Hepatocyte (in vitro differentiated cells): ENCODE measurements at places on chromosomes 1 and 21.

- no peaks in the 10 kb centered on the region for H3K27me3 ChIP-seq
- H3K4me1 ChIP-seq = no peaks in the 10 kb centered on the region
- H3K27ac ChIP-seq = no peak overlapping the region
- no peak for DNase-seq
Measured at GRCh38 chr1:17635811-17636210, 96.3 kb downstream of the ARHGEF10L start.

DNA sequence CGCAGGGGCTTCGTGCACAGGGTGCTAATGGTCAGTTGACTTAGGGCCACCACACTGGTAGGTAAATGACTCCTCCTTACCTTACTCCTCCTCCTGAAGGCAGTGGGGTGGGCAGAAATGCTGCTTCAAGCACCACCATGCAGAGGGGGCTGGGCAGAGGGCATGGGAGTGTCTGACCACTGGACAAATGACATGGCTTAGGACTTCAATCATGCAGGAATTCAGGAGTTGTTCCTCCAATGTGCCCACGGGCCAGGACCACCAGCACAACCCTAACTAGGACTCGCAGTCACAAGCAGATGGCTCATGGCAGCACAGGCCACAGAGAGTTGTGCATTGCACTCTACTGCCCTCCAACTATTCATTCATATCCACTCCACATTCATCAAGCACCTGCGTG, 65.7 kb downstream of the KCND3 start:
- H3K27ac ChIP-seq = no peak overlapping the region
- no peaks in the 10 kb centered on the region for H3K4me1 ChIP-seq
- no peaks in the 10 kb centered on the region for H3K36me3 ChIP-seq

GRCh38 chr1:85200463-85201339, at the start of gene SYDE2:
Gene SYDE2, minus strand, starts transcription at chr1:85201016. Its CDS starts 20 bp downstream, at chr1:85200996.
- no peaks in the 10 kb centered on the region for H3K36me3 ChIP-seq
- peak within 1 kb of the TSS; percentile 92 for H3K4me3 ChIP-seq
- peaks cover 27% of the 10 kb centered on the region for H3K4me1 ChIP-seq
- no peaks in the 10 kb centered on the region for H3K27me3 ChIP-seq
- peak; percentile 91 for DNase-seq
- H3K27ac ChIP-seq = peak within 1 kb of the TSS; percentile 99

DNA sequence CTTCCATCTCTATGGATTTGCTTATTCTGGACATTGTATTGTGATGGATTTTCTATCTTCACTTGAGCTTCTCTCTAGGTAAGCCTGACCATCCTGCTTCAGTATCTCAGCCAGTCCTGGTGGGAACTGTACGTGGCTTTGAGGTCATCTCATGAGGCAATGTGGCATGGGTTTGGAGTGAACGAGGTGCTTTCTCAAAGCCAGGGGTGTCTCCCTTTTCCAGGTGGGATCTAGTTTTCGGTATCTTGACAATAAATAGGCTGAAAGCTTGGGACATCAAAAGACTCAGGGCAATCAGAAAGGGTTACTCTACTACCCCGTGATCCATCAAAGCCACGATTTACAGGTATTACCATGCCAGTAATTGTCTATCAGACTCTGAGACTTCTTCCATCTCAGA, 40.8 kb downstream of the AZIN2 start:
- no peaks in the 10 kb centered on the region for H3K36me3 ChIP-seq
- no peaks in the 10 kb centered on the region for H3K4me1 ChIP-seq
- no peaks in the 10 kb centered on the region for H3K27me3 ChIP-seq
- H3K4me3 ChIP-seq = no peak overlapping the region
- no peak overlapping the region for H3K27ac ChIP-seq
- no peak for DNase-seq

- DNase-seq = peak; percentile 43
- no peaks in the 10 kb centered on the region for H3K27me3 ChIP-seq
- no peaks in the 10 kb centered on the region for H3K36me3 ChIP-seq
Measured at GRCh38 chr1:60848583-60849188, 233.7 kb upstream of the NFIA start.

DNA sequence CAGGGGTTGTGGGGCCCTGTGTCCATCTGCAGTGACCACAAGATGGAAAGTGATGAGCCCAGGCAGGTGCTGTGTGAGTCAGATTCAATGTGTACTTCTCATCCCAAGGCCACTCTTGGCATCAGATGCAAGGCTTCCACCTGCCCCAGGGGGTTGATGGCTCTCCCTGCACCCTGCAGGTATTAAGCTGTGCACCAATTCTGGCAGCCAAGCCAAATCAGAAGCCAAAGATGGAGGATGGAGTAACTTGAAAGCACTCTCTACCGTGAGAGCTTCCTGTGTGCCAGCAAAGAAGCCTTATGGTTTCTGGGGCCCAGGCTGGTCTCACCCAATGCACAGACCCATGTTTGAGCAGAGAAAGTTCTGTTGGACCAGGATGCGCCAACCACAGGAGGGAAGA, 44.3 kb upstream of the TENT5C start:
- no peak overlapping the region for H3K27ac ChIP-seq
- DNase-seq = no peak
- no peaks in the 10 kb centered on the region for H3K27me3 ChIP-seq

DNA sequence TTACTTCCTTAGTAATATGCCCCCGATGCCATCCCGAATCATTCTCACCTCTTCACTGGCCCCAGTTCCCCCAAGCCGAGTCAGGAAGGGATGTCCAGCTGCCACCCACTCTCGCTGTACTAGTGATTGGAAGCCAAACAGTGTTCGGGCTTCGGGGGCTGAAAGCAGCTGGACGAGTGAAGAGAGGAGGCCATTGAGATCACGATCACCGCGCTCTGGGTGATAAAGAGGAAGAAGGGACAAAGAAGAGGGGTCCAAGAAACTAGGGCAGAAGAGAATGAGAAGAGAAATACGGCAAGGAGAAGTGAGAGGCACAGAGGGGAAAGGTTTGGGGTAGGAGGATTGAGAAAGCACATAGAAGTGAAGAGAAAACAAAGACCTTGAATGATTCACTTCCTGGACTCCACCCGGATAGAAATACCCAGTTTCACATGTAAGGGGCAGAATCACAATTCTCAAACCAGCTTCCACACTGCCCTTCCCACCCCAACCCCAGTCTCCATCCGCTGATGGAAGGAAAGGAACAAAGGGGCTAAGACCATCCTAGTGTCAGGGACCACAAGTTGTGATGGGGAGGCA, 3.7 kb upstream of the SF3B4 start:
- no peaks in the 10 kb centered on the region for H3K36me3 ChIP-seq
- H3K4me3 ChIP-seq = no peak overlapping the region
- no peak for DNase-seq
- peak overlapping the region; percentile 13 for H3K27ac ChIP-seq

DNA sequence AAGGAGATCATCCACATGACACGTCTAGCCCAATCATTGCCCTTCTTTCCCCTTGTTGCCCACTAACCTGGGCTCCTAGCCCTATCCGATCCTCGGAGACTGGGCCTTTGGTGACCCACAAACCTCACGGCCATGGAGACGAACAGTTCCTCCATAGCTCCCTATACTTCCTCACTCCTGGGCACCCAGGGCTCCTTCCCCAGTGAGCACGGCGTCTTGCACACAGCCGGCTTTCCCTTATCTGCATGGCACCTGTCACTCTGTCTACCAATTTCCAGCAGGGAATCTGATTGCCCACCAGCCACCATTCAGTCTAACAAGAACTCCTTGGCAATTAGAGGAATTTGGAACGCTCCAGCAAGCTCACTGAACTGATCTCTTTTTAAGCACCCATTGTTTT, 3.1 kb downstream of the GNG4 start:
- peaks cover 13% of the 10 kb centered on the region for H3K4me1 ChIP-seq
- H3K4me3 ChIP-seq = no peak overlapping the region
- peaks cover 23% of the 10 kb centered on the region for H3K27me3 ChIP-seq
- DNase-seq = no peak
- no peaks in the 10 kb centered on the region for H3K36me3 ChIP-seq

GRCh38 chr1:154859786-154860155, 10.3 kb downstream of the KCNN3 start:
- no peaks in the 10 kb centered on the region for H3K36me3 ChIP-seq
- H3K27me3 ChIP-seq = no peaks in the 10 kb centered on the region
- no peak overlapping the region for H3K27ac ChIP-seq
- no peak for DNase-seq
- H3K4me1 ChIP-seq = peaks cover 4% of the 10 kb centered on the region

DNA sequence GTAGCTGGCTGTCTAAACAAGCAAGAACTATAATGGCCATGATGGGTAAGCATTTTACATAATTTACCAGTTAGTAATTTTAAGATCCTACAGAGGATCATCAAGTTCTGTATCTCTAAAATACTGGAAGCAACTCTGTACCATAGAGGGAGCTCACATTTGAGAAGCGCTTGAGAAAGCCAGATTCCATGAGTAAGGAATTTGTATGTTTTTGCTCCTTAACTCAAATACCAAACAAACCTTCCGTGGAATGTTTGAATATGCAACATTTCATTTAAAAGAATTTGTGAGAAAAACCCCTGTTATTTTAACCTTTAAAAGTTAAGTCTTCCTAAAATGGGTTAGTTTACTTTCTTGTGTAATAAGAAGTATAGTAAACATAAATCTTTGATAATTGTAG, 2.0 kb downstream of the TSHB start:
- H3K27me3 ChIP-seq = no peaks in the 10 kb centered on the region
- no peak overlapping the region for H3K4me3 ChIP-seq
- H3K27ac ChIP-seq = no peak overlapping the region
- DNase-seq = no peak
- no peaks in the 10 kb centered on the region for H3K36me3 ChIP-seq

- H3K27me3 ChIP-seq = no peaks in the 10 kb centered on the region
- no peak for DNase-seq
- no peaks in the 10 kb centered on the region for H3K36me3 ChIP-seq
- no peaks in the 10 kb centered on the region for H3K4me1 ChIP-seq
Measured at GRCh38 chr1:191912517-191912916, 245.7 kb upstream of the RGS18 start.

- no peak for DNase-seq
- no peaks in the 10 kb centered on the region for H3K36me3 ChIP-seq
Measured at GRCh38 chr1:168391851-168392681, 111.4 kb downstream of the TBX19 start.

GRCh38 chr1:85975912-85976371, 180.6 kb downstream of the COL24A1 start:
- no peak overlapping the region for H3K4me3 ChIP-seq
- H3K36me3 ChIP-seq = no peaks in the 10 kb centered on the region
- no peaks in the 10 kb centered on the region for H3K27me3 ChIP-seq
- peaks cover 3% of the 10 kb centered on the region for H3K4me1 ChIP-seq
- H3K27ac ChIP-seq = no peak overlapping the region
- DNase-seq = peak; percentile 19

GRCh38 chr1:1176931-1177330, 3.3 kb downstream of the TTLL10 start:
- H3K27me3 ChIP-seq = no peaks in the 10 kb centered on the region
- H3K4me1 ChIP-seq = no peaks in the 10 kb centered on the region
- H3K4me3 ChIP-seq = no peak overlapping the region
- H3K36me3 ChIP-seq = no peaks in the 10 kb centered on the region

- H3K4me1 ChIP-seq = no peaks in the 10 kb centered on the region
- no peaks in the 10 kb centered on the region for H3K36me3 ChIP-seq
- H3K27ac ChIP-seq = no peak overlapping the region
- H3K27me3 ChIP-seq = no peaks in the 10 kb centered on the region
- no peak for DNase-seq
- no peak overlapping the region for H3K4me3 ChIP-seq
Measured at GRCh38 chr1:10280439-10281350, 70.3 kb downstream of the KIF1B start.

- no peaks in the 10 kb centered on the region for H3K36me3 ChIP-seq
- no peaks in the 10 kb centered on the region for H3K27me3 ChIP-seq
- peak; percentile 88 for DNase-seq
- peak overlapping the region; percentile 95 for H3K27ac ChIP-seq
- peaks cover 16% of the 10 kb centered on the region for H3K4me1 ChIP-seq
Measured at GRCh38 chr1:113073479-113073950, 517 bp downstream of the LRIG2 start.

GRCh38 chr1:208604295-208604694, 360.1 kb upstream of the PLXNA2 start:
- no peak for DNase-seq
- H3K36me3 ChIP-seq = no peaks in the 10 kb centered on the region
- no peaks in the 10 kb centered on the region for H3K4me1 ChIP-seq
- no peaks in the 10 kb centered on the region for H3K27me3 ChIP-seq

GRCh38 chr1:107515702-107516101, 374.9 kb downstream of the NTNG1 start:
- H3K27me3 ChIP-seq = no peaks in the 10 kb centered on the region
- no peak overlapping the region for H3K4me3 ChIP-seq
- no peak for DNase-seq
- H3K36me3 ChIP-seq = no peaks in the 10 kb centered on the region
- no peak overlapping the region for H3K27ac ChIP-seq

- peak overlapping the region; percentile 92 for H3K27ac ChIP-seq
- H3K4me3 ChIP-seq = no peak overlapping the region
- H3K27me3 ChIP-seq = no peaks in the 10 kb centered on the region
- H3K36me3 ChIP-seq = no peaks in the 10 kb centered on the region
Measured at GRCh38 chr1:16181887-16182719, 26.2 kb upstream of the EPHA2 start.

GRCh38 chr1:185369786-185370185, 52.7 kb upstream of the IVNS1ABP start:
- no peak overlapping the region for H3K27ac ChIP-seq
- no peak for DNase-seq
- no peaks in the 10 kb centered on the region for H3K4me1 ChIP-seq
- H3K36me3 ChIP-seq = no peaks in the 10 kb centered on the region
- no peak overlapping the region for H3K4me3 ChIP-seq

DNA sequence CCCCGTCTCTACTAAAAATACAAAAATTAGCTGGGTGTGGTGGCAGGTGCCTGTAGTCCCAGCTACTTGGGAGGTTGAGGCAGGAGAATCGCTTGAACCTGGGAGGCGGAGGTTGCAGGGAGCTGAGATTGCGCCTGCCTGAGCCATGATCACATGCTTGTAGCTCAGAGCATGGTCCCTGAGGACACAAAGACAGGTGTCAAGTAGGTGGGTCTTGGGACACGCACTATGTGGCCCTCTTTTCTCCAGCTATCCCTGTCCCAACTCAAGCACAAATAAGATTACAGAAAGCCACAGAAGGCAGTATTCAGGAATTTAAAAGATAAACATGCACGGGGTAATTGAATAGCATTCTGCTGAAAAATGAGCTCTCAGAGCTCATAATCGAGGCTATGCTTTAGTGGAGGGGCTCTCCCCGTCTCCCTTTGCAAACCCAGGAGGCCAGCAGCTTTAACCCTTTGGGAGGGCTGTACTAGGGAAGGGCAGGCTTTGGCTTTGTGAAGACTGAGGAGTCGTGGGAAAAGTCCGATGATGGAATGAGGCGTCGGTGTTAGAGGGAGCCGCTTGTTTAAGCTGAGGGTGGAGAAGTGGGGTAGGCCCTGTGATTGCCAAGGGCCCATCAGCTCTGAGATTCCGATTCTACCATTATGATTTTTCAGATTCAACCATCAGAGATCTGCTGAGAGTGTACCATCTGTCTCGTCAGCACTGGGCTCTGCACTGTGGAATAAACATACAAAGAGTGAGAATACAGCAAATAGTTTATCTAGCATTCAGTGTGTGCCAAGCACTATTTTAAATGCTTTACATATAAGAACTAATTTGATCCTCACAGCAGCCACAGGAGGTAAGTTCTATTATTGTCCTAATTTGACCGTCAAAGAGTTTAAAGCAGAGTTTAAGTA, 59.7 kb upstream of the CD34 start:
- no peaks in the 10 kb centered on the region for H3K36me3 ChIP-seq
- H3K27me3 ChIP-seq = peaks cover 5% of the 10 kb centered on the region
- peaks cover 3% of the 10 kb centered on the region for H3K4me1 ChIP-seq
- no peak overlapping the region for H3K4me3 ChIP-seq

GRCh38 chr1:177368255-177368654, 197.5 kb downstream of the BRINP2 start:
- H3K36me3 ChIP-seq = no peaks in the 10 kb centered on the region
- no peaks in the 10 kb centered on the region for H3K27me3 ChIP-seq

GRCh38 chr1:119010201-119010600, 22.1 kb upstream of the TBX15 start:
- H3K27ac ChIP-seq = no peak overlapping the region
- no peak overlapping the region for H3K4me3 ChIP-seq
- H3K36me3 ChIP-seq = no peaks in the 10 kb centered on the region
- no peaks in the 10 kb centered on the region for H3K4me1 ChIP-seq
